ENCODE measurements at places on chromosomes 7 and 10.

GRCh38 chr10:59976909-59977308 lies 70.6 kb upstream of the CCDC6 start:
- DNase-seq: no peak

- DNase-seq: no peak
Measured at GRCh38 chr10:48369501-48369900, 63.0 kb downstream of the MAPK8 start.

GRCh38 chr7:157372300-157373232 lies 35.8 kb downstream of the DNAJB6 start:
- DNase-seq: no peak

DNA sequence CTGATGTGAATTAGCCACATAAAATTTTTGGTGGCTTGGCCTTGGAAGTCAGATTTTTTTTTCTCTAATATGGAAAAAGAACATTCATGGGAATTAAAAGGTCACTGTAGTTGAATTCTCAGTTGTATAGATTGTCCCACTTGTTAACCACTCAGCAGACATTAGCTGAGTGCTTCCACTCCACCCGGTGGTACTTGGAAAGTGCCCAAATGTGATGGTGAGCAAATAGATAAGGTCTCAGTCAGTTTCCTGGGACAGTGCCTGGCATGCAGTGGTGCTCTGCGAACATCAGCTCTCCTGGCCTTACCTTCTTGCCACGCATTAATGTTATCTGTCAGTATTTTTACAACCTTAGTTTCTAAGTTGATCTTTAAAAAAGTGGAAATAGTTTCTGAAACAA lies 1.4 kb downstream of the ATP5F1C start:
- DNase-seq: no peak

DNA sequence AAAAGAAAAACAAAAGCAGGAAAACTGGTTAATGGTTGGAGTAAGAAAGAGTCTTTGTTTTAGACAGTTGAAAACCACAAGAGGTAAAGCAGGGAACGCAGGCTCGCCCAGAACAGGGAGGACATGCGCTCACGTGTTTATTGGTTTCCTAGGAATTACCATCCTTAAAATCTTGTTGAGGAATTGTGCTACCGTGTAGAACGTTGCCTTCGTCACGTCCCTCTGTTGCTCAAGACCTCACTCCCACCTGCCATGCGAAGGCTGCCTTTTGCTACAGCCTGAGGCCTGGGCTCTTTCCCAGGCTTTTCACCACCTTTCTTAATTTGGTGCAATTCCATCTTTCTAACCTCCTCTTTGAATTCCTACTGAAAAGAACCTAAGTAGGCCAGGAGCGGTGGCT lies 61.6 kb upstream of the CAMK1D start:
- no peak for DNase-seq

DNA sequence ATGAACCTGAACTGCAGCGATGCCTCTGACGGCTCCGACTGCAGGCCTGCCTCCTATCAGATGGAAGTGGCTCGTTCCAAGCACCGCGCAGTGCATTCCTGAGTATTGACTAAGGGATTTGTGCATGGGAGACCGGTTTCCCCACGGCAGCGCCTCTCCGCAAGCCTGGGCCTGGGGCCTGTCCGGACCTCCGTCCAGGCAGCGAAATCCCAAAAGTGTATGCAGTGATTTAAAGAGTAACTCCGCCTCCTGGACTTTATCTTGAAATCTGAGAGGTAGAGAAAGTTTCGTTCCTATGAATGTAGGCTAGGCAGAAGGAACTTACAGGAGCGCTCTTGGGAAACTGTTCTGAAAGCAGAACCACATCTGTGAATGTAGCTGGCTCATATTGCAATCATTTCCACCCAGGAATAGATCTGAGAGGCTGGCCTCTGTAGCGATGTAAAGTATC lies 106.2 kb upstream of the CELF2 start:
- DNase-seq: no peak

- no peak for DNase-seq
Measured at GRCh38 chr7:29435902-29436301, 127.7 kb upstream of the PRR15 start.

- no peak for DNase-seq
Measured at GRCh38 chr10:78755063-78755701, 313.6 kb upstream of the ZMIZ1 start.

DNA sequence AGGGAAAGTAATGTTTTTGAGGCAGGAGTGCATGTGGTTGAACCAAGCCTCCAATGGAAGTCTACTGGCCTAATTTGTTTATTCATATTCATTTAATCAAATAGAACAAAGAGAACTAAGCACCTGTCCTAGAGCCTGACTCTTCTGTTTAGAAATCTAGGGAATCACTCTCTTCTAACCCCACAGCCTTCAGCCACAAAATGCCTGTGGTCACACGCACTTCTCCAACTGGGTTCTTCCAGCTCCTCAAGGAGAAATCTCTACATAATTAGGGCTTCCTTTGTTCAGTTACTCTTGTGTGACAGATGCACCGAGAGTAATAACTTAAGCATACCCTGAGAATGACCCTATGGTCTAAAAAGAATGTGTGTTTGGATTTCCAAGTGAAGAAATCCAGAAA lies 133.7 kb upstream of the NAMPT start:
- DNase-seq: no peak

DNA sequence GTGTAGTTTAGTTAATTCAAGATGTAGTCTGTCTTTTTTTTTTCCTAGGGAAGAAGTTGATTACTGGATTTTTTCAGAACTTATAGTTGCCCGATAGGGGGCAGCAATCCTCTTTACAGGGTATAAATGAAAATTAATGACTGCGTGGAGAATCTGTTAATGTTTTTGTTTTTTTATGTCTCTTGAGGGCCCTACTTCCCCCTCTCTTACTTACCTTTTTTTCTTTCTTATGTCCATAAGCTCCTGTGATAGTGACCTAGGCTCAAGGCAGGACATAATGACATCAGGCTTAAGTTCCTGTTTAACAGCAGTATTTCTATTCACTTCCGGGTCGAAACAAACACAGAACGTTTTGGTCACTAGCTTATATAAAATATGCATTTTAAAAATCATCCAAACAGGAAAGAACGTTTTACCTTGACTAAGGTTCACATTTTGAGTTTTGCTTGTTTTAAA lies 18.8 kb downstream of the CDC123 start:
- DNase-seq: no peak

DNA sequence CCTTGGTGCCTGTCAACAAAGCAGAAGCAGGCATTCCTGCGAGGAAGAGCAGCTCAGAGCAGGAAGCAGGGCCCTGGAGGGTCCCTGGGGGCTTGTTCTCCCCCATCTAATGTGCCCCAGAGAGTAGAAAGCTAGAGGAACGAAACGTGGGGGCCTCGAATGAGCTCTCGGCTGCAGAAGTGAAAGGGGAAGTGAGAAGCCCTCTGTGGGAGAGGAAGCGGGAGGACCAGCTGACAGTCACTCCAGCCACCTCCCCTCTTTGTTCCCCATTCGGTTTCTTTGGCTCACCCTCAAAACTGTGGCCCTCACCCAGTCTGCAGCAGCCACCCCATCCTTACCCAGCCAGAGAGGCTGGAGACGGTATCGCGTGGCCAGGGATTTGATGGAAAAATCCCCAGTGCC lies 25.0 kb downstream of the C10orf105 start:
- peak; percentile 23 for DNase-seq

DNA sequence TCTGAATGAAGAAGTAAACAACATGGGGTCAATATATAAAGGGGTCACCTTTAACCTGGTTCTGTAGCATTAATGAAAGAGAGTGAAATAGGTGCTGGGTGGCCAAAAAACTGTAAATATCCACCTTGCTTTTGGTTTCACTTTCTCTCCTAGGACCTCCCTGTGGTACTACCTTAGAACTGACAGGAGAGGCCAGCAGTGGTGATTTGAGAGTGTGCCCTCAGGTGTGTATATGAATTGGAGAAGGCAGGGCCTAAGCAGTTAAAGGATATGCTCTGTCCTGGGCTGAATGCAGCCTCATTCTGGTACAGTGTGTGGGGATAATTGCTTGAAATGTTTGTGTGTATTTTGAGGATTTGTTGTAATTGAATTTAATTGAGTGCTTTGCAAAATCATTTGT lies 62.0 kb downstream of the BBS9 start:
- no peak for DNase-seq

DNA sequence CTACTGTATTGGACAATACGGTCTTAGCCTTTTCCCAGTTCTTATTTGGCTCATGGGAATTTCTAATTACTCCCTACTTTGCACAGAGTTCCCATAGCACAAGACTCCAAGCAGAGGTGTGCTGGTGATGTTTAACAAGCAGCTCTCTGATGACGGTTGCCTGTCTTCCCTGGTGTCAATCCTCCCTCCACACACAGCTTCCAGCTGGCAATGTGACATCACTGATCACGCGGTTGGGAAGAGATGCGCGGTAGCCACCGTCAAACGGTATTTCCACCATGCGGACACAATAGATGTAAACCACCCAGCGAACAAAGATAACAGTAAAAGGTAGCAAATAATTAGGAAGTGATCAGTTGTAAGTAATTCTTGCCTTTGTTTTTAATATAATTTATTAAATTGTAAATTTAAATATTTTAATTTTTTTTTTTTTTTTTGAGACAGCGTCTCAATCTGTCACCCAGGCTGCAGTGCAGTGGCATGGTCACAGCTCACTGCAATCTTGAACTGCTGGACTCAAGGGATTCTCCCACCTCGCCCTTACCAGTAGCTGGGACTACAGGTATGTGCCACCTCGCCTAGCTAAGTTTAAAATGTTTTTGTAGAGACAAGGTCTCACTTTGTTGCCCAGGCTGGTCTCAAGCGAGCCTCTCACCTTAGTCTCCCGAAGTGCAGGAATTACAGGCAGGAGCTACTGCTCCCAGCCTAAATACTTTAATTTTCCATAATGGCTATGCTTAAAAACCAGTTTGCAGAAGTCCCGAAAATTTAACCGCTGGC lies 36.3 kb upstream of the IL15RA start:
- DNase-seq: no peak

- peak; percentile 34 for DNase-seq
Measured at GRCh38 chr7:157432957-157433576, 96.3 kb downstream of the DNAJB6 start.

DNA sequence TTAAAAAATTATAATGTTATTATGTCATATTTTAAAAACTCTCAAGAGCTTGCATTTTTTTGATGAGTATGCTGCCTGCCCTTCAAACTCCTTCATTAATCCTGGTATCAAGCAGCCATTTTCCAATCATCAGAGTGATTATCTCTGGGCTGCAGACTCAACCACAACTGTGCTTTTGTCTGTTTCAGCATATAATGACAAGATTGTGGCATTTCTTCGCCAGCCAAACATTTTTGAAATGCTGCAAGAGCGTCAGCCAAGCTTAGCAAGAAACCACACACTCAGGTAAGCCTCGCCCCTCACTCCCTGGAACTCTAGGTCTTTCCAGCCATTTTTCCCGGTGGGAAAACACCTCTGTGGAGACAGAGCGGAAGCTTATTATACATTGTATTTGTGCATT lies 90.0 kb upstream of the STK17A start:
- DNase-seq: no peak

GRCh38 chr10:89646889-89647657 lies 2.0 kb upstream of the PANK1 start:
- no peak for DNase-seq

DNA sequence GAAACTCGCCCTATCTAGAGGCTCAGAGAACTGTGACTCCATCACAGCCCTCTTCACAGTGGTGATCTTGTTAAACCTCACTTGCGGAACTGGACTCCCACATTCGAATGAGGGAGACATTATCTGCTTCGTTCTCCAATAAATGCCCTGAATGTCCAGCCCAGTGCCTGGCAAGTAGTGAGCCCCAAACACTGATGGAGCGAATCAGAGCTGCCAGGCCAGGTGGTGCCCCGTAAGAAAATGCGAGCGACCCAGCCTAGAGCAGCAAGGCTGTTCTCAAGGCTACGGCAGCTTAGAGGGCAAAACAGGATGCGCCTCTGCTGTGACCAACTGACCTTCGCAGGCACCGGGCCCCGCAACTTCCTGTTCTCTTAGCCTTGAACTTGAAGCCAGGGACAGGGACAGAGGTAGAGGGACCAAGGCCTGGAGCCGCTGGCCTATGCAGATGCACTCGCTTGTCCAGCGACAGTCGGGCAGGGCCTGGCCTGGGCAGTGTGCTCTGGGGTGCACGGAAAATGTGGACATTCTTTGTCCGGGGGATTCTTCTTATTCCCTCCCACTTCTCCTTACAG lies 217.6 kb downstream of the TCERG1L start:
- no peak for DNase-seq

DNA sequence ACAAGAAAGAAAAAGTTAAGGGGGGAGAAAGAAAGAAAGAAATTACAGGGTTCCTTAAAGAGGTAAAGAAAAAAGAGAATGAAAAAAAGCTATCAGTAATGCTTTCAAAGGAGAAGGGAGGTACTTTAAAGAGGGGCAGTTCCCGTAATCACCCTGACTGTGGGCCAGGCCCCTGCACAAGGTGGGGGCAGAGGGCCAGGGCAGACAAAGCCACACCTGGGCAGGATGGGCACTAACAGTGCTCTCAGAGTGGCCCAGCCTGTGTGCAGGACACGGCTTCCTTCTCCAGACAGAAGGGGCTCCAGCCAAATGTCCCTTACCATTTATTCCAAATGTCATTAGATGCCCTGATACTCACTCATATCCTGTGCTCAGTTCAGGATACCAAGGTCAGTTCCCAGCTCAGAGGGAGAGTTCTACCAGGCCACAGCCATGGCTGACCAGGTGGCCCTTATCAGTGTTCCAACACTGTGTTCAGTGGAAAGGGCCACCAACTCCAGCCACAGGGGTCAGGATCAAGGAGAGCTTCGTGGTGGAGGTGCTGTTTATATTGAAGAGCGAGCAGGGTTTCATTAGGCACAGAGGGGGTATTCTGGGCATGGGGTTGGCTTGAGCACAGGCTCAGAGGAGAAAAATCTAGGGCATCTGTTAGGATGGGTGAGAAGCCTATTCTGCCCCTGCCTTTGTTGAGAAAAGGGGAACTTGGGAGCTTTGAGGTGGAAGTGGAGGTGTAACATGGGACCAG lies 29.9 kb downstream of the DPCD start:
- no peak for DNase-seq

GRCh38 chr7:101085162-101085964 lies at the start of gene TRIM56:
Gene TRIM56, plus strand, starts transcription at chr7:101085481. Its CDS starts 1,832 bp downstream, at chr7:101087313.
- DNase-seq: peak; percentile 48

- no peak for DNase-seq
Measured at GRCh38 chr7:36810489-36810888, 86.2 kb upstream of the AOAH start.

GRCh38 chr10:51629934-51630639 lies 69.3 kb downstream of the CSTF2T start:
- DNase-seq: no peak

Data from stimulated activated CD4-positive, alpha-beta T cell treated with anti-CD3 and anti-CD28 coated beads, TNF-alpha, amount 100 ng/mL, for 24 hours (primary cell).